ENCODE measurements at places on chromosomes 2 and 18.

GRCh38 chr2:150431561-150432311, 55.7 kb downstream of the RND3 start:
- DNase-seq, result no peak

DNA sequence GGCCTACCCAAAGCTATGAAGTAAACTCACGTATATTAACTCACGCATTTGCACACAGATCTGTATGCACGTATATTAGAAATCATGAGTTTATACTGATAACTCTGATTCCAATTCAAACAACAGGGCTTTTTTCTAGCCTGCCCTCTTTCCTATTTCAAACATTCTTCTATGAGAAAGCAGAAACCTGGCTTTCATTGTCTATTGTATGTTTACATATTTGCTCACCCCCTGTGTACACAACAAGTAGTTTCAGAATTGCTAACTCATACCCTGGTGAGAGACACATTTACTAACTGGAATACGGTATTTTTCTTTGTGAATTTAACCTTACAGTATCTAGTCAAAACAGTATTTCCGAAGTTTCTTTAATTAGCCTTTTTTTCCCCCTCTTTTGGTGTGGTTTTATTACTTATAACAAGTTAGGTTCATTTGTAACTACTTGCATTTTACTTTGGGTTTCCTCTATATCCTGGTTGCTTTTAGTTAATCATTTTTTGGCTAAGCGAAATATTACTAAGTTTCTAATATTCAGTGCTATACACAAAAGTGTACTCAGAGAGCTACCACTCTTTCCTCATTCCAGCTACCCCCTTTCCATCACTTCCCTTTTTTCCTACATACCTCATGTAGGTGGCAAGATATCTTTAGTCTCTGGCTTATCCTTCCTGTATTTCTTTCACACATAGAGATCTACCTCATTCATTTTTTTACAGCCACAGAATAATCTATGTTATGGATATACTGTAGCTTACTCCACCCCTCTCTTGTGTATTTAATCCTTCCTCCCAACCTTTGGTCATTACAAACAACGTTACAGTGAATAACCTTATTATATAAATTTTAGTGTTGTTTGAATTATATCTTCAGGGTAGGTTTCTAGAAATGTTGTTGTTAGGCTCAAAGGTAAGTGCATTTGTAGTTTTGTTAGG, 112.7 kb upstream of the BCL2L11 start:
- no peak for DNase-seq

DNA sequence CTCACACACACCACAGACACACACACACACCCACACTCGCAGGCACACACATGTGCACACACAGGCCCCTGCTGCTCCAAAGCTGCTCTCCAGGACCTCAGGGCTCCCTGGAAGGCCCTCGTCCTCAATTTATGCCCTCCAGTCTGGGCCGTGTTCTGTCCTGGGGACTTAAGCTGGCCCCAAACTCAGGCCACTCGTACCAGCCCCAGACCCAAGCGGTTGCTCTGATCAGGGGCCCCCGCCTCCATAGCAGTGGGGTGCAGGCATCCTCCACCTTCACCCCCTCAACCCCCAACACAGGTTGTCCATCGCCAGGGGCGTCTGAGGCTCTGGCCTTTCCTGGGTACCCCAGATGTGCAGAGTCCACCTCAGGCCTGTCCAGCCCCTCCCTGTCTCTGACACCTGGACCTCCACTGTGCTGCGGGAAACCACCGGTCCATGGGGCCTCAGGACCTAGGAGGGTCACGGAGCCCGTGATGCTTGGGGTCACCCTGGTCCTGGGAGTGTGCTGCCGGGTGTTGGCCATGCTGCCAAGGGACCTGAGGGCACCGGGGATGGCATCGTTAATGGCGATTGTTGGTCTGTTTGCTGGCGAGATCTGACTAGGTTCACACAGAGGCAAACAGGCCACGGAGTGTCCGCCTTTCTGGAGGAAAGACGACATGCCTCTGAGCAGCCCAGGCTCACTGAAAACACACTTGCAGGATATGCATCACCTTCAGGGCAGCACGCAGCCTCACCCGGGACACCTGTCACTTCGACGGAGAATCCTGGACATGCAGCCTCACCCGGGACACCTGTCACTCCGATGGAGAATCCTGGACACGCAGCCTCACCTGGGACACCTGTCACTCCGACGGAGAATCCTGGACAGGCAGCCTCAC, 155.6 kb downstream of the NDUFA10 start:
- no peak for DNase-seq

DNA sequence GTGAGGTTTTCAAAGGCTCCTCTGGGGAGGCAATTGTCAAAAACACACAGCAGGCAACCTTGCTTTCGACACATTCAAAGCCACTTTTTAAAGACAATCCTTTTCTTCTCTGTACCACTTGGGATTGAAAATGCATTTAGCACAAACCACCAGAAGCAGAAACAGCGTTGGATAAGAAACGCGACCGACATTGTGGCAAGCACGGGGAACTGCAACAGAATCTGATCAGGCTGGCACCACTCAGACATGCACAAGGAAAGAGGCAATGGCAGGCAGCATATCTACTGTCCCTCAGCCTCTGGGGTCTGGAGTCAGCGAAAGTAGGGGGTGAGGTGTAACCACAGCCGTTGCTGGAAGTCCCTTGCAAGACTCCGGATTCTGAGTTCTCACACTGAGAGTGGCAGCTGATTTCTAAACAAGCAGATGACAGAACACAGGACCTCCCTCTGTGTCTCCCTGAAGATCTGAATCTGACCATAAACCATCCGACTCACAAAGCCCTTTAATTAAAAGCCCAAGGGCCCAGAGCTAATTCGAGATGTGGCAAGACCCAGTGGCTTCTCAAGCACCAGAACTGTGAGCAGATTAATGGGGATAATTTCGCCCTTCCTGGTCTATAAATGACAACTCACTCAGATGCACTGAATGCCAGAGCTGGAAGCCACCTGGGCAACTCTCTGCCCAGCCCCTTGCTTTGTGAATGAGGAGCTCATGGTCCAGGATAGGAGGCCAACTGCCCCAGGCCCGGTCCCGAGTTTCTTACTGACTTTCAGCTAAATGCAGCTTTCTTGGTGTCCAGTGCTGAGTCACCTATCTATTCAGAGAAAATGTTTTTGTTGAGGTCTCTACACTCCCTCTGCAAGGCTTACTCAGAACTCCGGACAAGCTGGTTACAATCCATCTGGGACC, 29.6 kb downstream of the CYRIA start:
- DNase-seq, result no peak

GRCh38 chr2:237473878-237474441, 13.1 kb upstream of the MLPH start:
- DNase-seq, result no peak

DNA sequence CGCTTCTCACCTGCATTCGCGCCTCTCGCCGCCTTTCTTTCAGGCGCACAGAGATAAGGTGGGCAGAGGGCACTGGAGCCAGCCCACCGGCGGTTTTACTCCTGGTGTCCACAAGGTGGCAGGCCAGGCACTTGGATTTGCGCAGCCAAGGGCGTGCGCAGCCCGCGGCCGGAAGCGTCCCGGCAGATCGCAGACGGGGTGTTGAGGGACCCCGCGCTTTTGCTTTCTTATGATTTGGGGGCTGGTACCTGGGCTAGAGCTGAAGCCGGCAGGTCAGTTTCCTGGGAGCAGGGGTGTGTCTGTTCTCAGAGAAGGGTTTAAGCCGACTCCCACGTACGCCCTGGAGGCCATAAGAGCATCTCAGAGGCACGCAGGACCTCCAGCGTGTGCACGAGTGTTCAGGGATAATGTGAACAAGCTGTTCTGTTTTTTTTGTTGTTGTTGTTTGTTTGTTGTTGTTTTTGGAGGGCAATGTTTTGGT, 305.6 kb upstream of the CXCR4 start:
- peak; percentile 58 for DNase-seq

- no peak for DNase-seq
These were observed 26.0 kb upstream of the IL1RL1 start for GRCh38 chr2:102285368-102285767.

GRCh38 chr2:170885130-170885791, 43.8 kb upstream of the GORASP2 start:
- DNase-seq, result no peak

DNA sequence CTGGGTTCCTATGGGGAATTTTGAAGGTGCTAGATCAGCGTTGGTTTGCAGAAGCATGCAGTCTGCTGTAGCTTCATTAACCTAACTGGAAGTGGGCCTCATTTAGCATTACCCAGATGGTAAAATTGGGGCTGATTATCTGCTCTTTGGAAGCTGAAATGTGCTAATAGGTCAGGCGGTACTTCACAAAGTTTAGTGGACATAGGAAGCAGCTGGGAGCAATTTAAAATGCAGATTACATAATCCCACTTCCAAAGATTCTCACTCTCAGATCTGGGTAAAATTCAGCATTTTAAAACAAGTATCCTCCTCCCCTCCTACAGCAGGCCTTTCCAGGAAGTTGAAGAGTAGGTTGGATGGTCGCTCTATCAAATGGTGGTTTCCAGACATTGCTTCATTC, 907.0 kb downstream of the CPS1 start:
- no peak for DNase-seq

DNA sequence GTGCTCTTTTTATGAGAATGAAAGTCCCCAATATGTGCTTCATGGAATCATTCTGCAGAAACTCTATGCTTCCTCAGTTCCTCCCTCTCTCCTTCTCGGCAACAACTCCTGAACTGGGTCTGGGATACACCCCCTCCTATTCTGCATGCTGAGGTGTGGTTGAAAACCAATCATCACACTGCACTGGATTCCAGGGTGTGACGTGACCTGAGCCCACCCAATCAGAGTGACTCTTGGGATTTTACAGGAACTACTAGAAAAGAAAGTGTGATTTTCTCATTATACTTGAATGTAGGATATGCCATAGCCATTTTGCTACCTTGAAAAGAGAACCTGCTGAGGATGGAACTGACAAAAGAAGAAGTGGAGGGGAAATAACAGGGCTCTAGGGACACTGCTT, 36.3 kb downstream of the ACVR1 start:
- no peak for DNase-seq

- DNase-seq, result no peak
These were observed 908.9 kb upstream of the GYPC start for GRCh38 chr2:125747165-125747425.

- no peak for DNase-seq
These were observed 1389.8 kb upstream of the TMEFF2 start for GRCh38 chr2:193584522-193584938.

GRCh38 chr18:75314117-75314516, 103.5 kb downstream of the TSHZ1 start:
- no peak for DNase-seq

- no peak for DNase-seq
These were observed 18.6 kb downstream of the VRK2 start for GRCh38 chr2:58065248-58065647.

- no peak for DNase-seq
These were observed 23.8 kb upstream of the ODC1 start for GRCh38 chr2:10471955-10472354.

DNA sequence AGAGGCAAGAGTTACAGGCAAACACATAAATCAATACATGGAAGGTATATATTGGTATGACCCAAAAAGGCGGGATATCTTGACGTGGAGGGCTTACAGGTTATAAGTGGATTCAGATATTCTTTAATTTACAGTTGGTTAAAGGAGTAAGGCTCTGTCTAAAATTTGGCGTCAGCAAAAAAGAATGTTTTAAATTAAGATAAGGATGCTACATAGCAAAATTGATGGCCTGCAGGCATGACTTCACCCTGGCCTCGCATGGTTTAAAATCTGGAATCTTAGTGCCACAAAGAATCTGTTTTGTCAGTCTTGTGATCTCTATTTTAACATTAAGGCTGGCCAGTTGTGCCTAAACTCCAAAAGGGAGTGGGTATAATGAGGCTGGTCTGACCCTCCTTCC, 58.4 kb upstream of the REL start:
- DNase-seq, result no peak

- DNase-seq, result no peak
These were observed 58.7 kb upstream of the SP3 start for GRCh38 chr2:174023591-174024523.

- no peak for DNase-seq
These were observed 110.0 kb downstream of the LNPK start for GRCh38 chr2:175892046-175892445.

DNA sequence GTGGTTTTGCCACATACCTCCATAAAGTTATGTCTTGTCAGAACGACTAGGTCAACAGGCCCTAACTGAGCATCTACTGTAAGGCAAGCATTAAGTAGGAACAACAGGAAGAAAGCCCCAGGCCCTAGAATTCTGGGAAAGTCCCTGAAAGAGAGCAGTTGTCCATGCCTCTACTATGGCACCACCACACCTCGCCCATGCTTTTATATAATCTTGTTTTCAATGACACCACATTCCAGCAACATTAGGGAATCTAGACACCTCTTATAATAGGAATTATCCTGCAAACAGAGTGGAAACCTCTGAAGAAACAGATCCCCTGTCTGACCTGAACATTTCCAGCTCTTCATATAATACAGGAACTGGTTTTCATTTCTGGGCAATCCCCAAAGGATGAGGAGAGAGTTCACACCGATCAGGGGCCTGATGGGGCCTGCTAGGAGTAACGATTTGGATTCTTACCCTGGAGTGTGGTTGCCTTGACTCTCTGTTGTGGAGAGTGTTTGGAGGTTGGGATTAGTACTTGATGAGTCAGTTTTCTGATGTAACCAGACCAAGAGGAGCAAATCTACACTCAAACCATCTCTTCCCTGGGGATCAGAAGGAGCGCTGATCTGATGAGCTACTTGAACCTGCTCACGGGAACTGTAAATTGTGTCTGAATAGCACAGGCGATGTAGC, 31.9 kb upstream of the CEP68 start:
- DNase-seq, result no peak

- no peak for DNase-seq
These were observed 198.1 kb upstream of the SH3BP4 start for GRCh38 chr2:234753701-234754100.

- no peak for DNase-seq
These were observed 139.9 kb upstream of the DNMT3A start for GRCh38 chr2:25481381-25482300.

DNA sequence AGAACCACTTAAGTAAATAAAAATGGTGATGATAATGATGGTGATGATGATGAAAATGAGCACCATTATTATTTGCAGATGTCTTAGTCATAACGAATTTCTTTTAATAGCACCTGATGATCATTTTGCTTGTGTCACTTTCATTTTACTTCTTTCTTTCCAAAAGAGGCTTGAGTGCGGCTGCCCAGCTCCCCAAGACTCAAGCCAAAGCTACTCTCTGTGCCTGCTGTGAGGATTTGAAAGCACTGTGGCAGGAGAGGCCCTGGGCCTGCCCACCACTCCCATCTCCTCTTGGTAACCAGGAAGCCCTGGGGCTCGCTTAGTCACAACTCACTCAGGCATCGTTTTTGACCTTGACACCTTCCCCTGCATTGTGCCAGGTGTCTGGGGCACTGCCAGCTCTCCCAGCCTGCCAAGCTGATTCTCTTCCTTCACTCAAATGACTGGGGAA, 41.2 kb downstream of the RPL37A start:
- no peak for DNase-seq
